ENCODE measurements at places on chromosomes 1 and 21. TPM values are rescaled to one million over a fixed set of nuclear protein-coding genes. Genes with fewer than 3 reads are reported as not detected.
A peak's percentile ranks its signal among the peaks of the same experiment; 100 is the strongest.

GRCh38 chr1:86258101-86258500 is 101.5 kb upstream of the COL24A1 start:
- no peak for DNase-seq

Gene SLC9C2
- not detected for polyA plus RNA-seq

Gene NEK2
- 0.09 TPM for polyA plus RNA-seq

DNA sequence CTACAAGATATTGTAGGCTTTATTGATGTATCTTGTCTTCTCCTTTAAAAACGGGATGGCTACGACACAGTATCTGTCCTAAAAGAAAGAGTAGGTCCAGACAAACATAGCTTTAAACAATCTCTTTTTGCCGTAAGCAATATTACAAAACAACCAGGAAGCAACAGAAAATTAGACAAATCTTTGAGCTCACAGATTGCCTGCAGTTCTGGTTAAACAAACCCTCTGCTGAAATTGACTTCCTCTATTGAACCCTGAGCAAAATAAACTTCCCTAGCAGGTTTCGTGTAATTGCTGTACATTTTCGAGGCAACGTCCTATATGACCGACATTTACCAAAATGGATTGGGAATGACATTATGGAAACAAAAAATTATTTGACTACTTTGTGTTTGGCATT is 50.6 kb downstream of the CHML start:
- no peak for DNase-seq

DNA sequence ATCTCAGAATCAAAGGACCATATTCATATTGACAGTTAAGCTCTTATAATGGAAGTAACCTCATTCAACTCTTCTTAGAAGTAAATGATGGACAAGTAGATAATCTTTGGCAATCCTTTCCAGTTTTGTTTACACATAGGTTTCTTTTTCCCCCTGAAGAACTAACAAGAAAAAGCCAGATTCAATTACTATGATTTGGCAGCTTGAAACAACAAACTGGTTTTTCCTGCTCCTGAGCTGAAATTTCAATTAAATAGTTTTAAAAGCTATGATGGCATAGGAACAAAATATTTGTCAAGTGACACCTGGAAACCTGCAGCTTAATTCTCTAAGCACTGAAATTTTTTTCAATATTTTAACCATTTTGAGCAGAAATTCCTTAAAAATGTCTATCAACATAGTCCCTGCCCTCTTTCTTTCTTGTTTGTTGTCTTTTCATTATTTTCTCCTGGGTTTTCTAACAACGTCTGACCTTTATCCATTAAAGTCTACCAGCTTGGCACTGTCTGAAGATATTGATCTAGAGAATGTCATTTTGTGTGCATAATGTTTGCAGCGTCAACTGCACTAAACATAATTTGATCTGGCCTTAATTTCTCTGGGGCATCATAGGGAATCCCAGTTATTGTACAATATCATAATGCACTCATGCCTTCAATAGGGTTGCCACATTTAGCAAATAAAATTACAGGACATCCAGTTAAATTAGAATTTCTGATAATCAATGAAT is 4.0 kb upstream of the SLC35A3 start:
- no peak for DNase-seq

- no peak for DNase-seq
Measured at GRCh38 chr1:206715552-206716158, 30.9 kb downstream of the MAPKAPK2 start.

GRCh38 chr1:212291505-212292134 is 6.4 kb downstream of the PPP2R5A start:
- DNase-seq = peak; percentile 78

- DNase-seq = peak; percentile 86
Measured at GRCh38 chr1:20151906-20152598, 12.9 kb downstream of the PLA2G2F start.

- no peak for DNase-seq
Measured at GRCh38 chr1:82994616-82995263, 1004.2 kb downstream of the TTLL7 start.

DNA sequence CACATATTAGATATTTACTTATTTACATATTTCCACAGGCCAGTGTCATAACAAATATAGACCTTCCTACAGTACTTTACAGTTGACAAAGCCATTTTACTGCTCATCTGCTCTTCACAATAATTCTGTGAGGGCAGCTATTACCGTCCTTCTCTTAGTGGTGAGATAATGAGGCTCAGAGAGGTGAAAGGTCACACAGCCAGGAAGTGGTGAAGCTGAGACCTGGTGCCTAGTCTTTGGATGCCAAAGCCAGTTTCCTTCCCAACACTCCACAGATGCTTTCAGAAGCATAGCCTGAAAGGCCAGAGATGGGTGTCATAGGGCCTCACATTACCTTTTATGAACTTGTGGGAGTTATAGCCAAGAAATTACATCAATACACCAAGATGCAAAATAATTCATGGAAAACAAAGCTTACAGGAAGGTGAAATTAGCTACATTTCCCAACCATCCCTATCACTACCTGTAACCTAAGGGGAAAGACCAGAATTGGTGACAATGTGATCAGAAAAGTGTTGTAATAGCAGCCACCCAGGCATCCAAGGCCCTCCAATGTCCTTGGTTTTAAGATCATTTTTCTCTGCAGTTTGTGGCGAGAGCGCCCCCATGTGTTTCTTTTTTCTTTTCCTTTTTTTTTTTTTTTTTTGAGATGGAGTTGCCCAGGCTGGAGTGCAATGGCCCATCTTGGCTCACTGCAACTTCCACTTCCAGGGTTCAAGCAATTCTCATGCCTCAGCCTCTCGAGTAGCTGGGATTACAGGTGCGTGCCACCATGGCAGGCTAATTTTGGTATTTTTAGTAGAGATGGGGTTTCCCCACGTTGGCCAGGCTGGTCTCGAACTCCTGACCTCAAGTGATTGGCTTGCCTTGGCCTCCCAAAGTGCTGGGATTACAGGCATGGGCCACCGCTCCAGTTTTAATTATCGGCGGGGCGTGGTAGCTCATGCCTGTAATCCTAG is 26.5 kb upstream of the RPL11 start:
- DNase-seq = peak; percentile 46

Gene MPC2
- polyA plus RNA-seq = 23.2 TPM

DNA sequence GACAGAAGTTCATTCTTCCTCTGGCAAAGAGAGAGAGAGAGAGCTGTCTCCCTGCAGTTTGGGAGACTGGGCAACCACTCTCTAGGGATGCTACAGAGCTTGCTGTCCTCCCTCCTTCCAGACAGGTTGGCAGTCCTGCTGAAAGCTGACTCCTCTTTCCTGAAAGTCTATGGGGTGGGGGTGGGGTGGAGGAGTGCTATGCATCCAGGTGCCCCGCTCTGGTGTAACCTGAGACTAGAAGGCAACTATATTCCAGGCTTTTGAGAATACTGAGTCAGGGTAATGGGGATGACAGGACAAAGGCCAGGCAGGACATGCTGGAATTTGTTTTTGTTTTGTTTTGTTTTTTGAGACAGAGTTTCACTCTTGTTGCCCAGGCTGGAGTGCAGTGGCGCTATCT is 55.4 kb downstream of the OPTC start:
- no peak for DNase-seq

GRCh38 chr1:5601516-5601915 is 390.7 kb downstream of the NPHP4 start:
- no peak for DNase-seq

DNA sequence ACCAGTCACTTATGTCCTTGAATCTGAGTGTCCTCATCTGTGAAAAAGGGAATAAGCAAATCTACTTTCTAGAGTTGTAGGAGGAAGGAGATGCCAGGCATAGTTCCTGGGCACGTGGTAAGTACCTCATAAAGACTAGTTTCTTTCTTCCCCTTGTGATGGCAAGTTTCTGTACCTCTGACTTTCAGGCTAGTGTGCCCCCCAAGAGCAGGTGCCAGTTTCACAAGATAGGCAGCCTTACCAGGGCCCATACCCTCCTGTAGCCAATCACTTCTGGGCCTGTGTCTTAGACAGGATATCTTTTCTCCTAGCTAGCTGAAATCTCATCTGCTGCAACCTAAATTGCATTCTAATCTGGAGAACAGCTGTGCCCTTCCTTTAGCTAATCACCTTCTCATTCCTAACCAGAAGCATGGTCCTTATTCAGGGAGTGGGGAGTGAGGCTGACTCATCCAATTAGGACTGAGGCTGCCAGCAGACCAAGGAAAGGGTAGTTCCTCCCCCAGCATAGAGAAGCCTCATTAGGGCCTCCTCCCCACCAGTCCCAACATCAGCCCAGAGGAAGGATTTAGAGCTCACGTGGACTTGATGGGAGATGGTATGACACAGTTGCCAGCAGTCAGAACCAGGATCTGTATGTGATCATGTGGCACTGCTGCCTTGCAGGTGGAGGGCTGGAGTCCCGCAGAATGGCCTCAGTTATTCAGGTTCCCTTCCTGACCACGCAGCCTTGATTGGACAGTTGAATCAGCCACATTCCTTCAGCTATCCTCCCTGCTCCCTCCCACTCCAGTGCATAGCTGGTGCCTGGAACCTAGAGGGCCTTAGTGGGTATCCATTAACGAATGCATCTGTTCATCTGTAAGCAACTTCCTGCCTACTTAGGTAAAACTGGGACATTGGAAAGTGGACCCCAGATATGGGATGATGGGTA is 7.9 kb downstream of the KLHDC8A start:
- DNase-seq = peak; percentile 73

- no peak for DNase-seq
Measured at GRCh38 chr1:30259631-30260030, 463.8 kb downstream of the MATN1 start.

- DNase-seq = peak; percentile 75
Measured at GRCh38 chr1:65002508-65003315, 36.4 kb upstream of the JAK1 start.

Gene KCNA2
- 0.39 TPM for polyA plus RNA-seq

GRCh38 chr1:121519042-121519755 is 334.4 kb downstream of the SRGAP2C start:
- peak; percentile 86 for DNase-seq

DNA sequence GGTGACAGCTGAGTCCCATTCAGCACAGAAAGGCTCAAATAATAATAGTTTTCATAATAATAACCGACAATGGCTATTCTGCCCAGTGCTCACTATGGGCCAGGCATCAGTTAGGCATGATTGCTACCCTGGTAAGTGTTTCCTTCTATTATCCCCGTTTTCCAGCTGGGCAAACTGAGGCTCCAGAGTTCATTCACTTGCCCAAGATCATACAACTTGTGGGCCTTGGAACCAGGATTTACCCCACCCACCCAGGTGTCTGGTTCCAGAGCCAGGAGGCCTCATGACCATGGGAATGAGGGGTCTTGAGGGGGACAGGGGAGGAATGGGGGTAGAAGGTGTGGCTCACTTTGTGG is 518 bp downstream of the PLOD1 start:
- no peak for DNase-seq

- no peak for DNase-seq
Measured at GRCh38 chr1:42427240-42427639, 28.6 kb downstream of the ZMYND12 start.

GRCh38 chr1:241947354-241947753 is 10.2 kb upstream of the BECN2 start:
- no peak for DNase-seq

Gene DNAH14
- not detected for polyA plus RNA-seq

DNA sequence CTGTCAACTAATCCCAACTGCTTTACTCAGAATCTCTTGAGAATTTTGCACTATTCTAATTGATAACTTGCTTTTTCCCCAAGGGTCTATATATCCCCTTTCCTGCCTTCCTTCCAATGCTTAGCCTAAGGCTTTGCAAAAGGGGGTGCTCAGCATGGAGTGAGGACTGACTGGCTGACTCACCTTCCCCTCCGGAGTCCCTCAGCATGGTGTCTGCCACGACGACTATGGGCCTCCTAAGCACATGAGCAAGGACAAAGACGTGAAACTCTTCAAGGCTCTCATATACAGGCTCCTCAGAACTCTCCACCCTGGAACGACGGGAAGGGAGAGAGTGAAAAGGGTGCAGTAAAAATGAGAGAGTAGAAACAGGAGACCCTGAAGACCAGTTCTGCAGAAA is 13.2 kb upstream of the MTMR11 start:
- no peak for DNase-seq

Gene FCRL2
- polyA plus RNA-seq = 254 TPM

DNA sequence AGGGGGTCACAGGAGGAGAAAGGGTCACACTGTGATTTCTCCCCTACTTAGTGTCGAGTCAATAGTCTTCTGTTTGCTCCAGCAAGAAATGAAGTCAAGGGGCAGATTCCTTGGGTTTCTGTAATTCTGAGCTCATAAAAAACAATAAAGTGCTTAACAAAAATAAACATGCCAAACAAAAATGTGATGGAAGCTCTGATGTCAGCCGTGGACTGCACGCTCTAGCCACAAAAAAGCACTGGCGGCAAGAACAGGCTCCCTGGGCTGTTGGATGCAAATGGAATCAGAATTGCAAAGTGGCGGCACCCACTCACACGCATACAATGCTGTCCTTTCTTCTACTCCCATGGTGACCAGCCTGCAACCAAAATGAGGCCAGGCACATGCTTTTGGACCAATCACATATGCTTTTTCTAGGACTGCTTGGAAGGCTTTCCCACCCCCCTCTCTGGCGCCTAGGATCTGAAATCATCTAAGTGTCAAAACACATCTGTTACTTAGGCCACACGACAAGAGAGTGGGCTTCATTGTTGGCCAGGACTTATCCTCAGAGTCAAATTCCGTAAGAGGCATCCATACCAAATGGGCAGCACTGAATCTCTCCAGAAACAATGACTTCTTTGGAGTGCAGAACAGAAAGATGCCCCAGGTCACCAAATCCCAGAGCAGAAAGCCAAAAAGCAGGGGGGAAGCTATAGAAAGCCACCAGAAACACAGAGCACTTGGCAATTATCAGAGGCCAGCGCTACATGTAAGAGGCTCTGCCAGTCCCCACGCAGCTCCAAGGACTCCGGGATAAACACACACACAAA is 9.2 kb downstream of the C1orf198 start:
- no peak for DNase-seq

Gene FAM72B
- 0.45 TPM for polyA plus RNA-seq

DNA sequence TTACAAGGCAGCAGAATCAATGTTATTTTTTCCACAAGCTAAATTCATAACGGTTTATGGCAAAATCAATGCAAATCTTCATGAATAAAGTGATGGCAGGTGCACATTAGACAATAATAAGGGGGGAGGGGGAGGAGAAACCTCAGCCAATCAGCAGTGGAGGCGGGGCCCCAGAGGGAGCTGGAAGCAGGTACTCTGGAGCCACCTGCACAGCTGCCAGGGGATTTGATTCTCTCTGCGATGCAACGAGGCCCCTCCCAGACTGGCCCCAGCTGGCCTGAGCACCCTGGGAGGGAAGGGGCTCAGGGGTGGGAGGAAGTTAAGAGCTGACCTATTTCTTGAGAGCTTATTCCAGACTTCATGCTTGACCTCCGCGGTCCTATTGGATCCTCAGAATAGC is 127.8 kb upstream of the IGSF21 start:
- no peak for DNase-seq

Gene PCP4L1
- polyA plus RNA-seq = not detected

Data from B cell (primary cell).